Hematopoietic multipotent progenitor cell treated with erythropoietin and hydrocortisone succinate and interleukin-3 and kit ligand, for 4 days (in vitro differentiated cells): ENCODE measurements at places on chromosomes 6 and 20.
A peak's percentile ranks its signal among the peaks of the same experiment; 100 is the strongest.

GRCh38 chr6:2307799-2308198 lies 62.4 kb upstream of the GMDS start:
- no peak for DNase-seq

- peak; percentile 56 for DNase-seq
Measured at GRCh38 chr6:57190140-57190539, 18.0 kb downstream of the BAG2 start.

DNA sequence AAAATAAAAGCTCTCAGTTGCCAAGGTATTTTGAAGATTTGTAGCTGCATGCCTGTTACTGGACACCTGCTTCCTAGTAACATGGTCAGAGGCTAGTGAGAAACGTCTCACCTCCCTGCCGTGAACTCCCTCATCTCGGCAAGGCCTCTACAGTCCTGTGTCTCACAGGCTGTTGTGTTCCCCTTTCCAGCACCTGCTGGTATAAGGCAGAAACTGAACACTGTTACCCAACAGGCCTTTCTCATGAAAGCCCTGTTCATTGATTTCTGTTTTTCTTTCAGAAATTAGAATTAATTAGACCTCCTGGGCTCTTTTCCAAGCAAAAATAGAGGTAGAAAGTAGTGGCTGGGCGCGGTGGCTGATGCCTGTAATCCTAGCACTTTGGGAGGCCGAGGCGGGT lies 17.6 kb upstream of the SRSF3 start:
- DNase-seq = peak; percentile 51

DNA sequence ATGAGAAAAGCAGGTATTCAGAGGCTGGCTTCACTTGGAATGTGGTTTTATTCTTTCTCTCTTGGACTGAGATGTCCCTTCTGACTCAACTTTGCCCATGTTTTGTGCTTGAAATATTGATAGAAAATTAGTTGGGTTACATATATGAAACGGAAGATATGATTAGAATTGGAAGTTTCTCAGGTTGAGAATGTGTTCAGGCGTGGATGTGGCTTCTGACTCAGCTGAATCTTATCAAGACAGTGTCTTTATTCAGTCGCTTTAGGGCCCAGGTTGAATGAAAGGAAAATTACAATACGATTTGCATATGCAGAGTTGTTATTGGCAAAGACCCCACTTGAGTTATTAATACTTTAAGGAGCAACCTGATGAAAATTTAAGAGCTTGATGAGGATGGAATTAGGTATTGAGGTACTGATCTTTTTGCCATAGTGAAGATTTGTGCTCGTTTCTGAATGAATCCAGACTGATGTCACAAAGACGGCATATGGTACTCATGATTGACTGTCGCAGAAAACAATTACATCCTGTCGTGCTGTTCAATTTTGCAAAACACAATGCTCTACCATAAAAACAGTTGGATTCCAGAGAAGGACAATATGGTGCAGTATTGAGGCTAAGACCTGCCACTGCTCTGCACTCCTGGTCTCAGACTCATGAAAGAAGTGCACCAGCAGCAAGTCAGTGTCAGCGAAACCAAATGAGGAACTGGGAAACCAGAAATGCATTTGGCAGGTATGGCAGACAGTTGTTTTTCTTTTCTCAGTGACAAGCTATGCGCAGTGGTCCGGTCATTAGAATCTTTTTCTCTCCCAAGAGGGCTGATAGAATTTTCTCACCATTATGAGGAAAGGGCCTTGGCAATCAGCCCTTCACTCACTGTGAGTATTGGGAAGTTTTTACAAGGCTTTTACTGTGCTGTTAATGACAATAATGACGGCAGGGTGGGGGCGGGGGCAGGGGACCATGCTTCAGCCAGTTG lies 158.3 kb downstream of the DOK5 start:
- peak; percentile 16 for DNase-seq

DNA sequence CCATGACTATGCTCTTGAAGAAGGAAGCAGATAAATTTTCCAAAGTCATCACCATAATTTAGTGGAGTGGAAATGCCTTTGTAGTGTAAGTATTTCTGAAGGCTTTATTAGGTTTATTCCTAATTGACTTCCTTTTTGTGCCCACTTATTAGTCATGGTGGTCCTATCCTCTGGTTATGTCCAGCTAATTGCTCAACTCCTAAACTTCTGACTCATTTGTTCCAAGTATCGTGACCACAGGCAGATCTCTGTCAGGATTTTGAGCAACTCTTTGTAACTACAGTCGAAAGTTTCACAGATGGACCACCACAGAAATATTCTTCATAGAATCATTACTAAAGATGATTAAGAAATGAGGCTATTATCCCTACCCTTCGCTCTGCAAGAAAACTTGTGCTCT lies 315.6 kb upstream of the PTCHD4 start:
- no peak for DNase-seq

- DNase-seq = no peak
Measured at GRCh38 chr6:158703111-158703836, 53.4 kb downstream of the SYTL3 start.

- no peak for DNase-seq
Measured at GRCh38 chr6:51814418-51814817, 273.0 kb downstream of the PKHD1 start.

DNA sequence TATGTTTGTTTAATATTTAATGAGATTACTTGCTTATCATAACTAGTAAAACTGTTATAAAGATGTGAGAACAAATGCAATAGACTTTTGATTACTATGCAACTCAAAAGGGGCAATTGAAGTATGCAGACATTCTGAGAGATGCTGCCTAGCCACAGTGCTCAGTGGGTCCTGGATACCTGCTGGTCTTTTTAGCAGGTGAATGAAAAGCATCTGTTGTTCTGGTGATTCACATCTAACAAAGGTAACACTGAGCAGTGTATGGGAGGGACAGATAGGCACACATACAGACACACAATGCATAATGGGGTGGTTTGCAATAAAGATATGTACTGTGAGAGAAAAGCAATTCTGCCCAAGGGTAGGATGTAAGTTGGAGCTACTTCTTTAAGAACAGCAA lies 46.9 kb downstream of the OGFRL1 start:
- DNase-seq = no peak

- peak; percentile 65 for DNase-seq
Measured at GRCh38 chr6:164106345-164106769, 691.8 kb downstream of the QKI start.

DNA sequence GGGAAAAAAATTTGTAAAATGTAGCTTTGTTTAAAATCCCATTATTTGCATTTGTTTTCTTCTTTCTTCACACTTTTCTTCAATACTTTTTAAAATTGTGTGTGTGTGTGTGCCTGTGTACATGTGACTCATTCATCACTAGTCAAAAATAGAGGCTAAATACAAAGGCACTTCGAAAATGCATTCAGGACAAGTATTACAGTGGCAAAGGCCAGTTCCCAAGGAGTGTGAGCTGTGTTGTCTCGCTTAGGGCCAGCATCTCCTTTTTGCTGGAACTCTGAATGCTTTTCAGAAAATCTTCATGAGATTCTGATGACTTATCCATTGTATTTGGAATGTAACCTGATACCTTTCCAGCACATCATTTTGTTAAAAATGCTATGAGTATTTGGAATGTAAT lies 288.5 kb upstream of the CNR1 start:
- DNase-seq = no peak

GRCh38 chr6:165679326-165679725 lies 16.3 kb upstream of the PDE10A start:
- no peak for DNase-seq

- DNase-seq = no peak
Measured at GRCh38 chr6:168448243-168448855, 7.4 kb downstream of the SMOC2 start.

DNA sequence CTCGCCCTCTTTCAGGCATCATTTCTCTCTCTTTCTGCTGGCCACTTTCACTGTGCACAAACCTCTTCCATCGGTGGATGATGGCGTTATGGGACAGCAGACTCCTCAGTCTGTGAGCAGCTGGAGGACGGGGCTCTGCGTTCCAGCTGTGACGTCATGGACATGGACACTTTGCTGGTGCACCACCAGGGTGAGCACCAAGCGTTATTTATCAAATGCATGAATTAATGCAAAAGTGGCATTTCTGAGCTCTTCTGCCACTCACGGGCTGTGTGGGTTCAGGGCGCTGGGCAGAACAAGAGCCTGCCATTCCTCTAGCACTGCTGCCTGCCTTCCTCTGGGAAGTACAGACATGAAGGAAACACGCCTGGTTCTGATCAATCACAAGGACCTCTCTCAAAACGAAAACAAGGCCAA lies 82.9 kb upstream of the MPC1 start:
- DNase-seq = no peak

DNA sequence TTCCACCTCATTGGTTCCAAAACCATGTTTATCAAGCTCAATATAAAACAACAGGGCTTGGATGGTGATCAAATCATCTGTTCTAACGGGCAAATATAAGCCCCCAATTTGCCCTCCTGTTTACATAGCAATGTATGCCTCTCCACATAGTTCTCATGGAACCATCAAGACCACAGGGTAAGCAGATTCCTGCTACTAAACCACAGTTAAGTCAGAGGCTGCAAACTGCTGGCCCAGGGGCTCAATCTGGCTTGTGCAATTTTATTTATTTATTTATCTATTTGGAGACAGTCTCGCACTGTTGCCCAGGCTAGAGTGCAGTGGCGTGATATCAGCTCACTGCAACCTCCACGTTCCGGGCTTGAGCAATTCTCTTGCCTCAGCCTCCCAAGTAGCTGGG lies 18.9 kb upstream of the MTHFD1L start:
- no peak for DNase-seq

- no peak for DNase-seq
Measured at GRCh38 chr6:169571123-169571962, 130.5 kb downstream of the WDR27 start.

GRCh38 chr6:141990840-141991239 lies 141.9 kb upstream of the GJE1 start:
- DNase-seq = no peak

GRCh38 chr6:113779656-113780055 lies 77.5 kb upstream of the MARCKS start:
- no peak for DNase-seq

DNA sequence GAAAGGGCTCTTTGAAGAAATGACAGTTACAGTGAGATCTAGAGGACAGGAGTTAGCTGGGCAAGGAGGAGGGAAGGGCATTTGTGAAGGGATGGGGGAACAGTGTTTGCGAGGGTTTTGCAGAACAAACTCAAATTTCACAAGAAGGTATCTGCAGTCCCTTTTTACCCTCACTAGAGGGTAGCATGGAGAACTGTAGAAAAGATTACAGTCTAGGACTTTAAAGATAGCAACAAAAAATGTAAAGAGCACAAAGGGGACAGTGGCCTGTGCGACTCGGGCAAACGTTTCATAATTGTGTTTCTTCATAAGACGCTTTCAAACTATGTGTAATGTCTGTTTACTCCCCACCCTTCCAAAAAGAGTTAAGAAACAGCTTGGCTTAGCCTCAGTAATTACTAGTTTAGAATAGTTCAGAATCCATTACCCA lies 21.2 kb upstream of the ASXL1 start:
- DNase-seq = peak; percentile 86

DNA sequence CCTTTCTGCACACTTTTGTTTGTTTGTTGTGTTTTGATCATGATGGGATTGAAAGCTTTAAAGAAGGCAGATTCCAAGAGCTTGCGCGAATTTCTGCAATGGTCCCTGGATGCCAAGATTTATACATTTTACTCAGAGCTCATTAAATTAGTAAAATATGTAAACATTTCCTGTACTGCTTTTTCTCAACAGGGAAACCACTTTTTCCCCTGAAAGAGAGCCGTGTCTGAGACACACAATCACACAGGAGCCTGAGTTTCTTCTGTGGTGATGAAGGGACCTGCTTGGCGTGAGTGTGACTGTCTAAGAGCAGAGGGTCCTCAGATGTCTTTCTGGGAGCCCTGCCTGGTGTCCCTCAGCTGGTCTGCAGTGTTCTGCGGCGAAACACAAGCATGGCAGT lies 12.1 kb upstream of the TAGAP start:
- no peak for DNase-seq

- DNase-seq = no peak
Measured at GRCh38 chr6:113662093-113662665, 195.0 kb upstream of the MARCKS start.

GRCh38 chr6:21095462-21095861 lies 498.1 kb upstream of the SOX4 start:
- DNase-seq = no peak

GRCh38 chr20:4488407-4489339 lies 233.0 kb upstream of the PRND start:
- DNase-seq = no peak

- peak; percentile 46 for DNase-seq
Measured at GRCh38 chr20:986733-987355, 15.3 kb downstream of the RSPO4 start.

DNA sequence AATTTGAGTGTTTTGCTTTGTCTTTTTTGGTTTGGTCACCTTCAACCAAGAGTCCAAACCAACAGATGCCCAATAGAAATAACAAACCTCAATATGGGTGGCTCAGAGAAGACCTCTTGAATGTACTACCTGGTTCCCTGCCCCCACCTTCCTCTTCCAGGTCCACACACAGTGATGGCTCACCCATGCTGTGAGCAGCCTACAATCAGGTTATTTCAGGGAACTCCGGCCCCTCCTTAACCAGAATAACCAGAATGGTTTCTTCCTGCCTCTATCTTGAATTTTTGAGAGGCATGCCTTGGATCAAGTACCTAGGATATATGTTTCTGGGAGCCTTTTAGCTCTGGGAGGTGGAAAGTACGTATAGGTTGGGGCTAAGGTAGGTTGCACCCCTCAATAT lies 327.1 kb upstream of the PRDM1 start:
- DNase-seq = no peak

DNA sequence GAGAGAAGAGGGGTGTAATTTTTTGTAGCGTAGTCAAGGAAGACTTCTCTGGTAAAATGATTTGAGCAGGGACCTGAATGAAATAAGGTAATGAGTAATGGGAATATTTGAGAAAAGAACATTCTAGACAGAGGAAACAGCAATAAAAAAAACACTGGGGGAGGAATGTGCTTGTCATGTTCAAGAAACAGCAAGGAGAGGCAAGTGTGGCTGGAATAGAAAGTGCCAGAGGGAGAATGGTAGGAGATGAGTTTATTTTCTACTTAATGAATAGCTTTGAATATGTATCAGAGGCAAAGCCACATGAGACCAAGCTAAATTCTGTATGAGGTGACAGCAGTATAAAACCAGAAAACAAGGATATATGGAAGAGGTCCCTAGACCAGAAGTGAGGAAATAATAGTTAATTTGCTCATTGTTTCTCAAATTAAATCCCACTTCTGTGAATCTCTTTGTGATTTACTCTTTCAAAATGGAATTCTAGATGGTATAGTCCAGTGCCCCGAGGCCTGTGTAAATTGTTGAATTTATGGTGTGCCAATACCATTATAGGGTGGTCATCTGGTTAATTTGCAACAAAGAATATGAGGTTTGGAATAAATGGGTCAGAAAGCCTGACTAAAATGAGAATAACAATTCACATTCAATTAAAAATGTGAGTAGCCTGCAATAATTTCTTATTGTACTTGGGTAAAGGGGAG lies 170.2 kb downstream of the CDKAL1 start:
- no peak for DNase-seq
